ENCODE measurements at places on chromosomes 2 and 18.

DNA sequence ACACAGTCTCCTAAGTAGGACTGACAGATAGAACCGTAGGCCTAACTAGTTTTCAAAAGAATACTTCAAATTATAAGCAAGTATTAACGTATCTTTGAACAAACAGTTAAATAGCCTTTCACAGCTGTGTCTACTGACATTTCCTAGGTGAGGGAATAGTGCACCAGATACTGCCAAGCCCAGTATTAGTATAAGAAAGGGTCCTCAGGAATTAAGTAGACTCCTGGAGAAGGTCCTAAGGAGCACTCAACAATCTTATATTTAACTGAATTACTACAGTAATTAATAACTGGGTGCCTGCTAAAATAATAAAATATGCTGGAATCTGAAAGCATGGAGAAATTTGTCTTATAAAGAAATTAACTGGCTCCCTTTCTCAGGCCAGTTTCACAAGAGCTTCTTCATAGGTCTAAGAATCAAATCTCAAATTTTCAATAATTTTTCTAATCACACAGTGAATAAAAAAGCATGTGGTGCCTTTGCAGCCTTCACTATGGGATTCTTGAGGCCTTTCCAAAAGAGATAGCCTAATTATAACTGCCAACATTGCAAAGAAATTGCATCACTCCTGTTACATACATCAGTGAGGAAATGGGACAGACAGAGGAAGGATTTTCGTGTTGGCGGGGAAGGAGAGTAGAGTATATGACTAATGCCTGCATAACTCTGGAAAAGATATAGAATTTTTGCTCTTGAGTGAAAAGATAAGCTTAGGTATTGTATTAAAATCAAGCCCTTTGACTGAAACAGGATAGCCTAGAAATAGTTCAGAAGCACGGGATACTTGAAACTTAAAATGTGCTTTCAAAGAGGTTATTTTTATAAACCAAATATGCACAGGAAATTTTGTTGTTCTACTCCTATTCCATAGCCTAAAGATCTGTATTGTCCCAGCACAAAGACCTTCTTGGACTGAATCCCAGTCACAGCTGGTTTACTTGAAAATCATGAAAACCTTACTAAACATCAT lies 228.6 kb upstream of the STK17B start:
- DNase-seq = no peak

DNA sequence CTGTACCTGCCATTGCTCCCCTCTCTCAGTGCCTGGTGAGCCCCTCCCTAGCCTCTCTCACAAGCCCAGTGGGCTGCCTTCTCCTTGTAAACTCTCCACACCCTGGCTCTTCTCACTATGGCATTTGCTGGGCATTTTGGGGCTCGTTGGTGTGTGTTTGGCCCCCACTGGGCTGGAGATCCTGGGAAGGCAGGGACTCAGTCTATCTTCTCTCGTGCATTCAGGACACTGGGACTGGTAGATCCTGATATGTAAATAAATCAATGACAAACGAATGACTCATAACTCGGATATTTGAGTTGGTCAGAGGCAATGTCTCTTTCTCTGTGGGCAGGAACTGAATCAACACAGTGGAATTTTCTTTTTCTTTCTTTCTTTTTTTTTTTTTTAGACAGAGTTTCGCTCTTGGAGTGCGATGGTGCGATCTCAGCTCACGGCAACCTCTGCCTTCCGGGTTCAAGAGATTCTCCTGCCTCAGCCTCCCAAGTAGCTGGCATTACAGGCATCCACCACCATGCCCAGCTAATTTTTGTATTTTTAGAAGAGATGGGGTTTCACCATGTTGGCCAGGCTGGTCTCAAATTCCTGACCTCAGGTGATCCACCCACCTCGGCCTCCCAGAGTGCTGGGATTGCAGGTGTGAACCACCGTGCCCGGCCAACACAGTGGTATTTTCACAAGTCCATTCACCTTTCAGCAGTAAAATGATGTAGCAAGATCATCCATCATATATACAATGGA lies 144.6 kb upstream of the SPRED2 start:
- DNase-seq = no peak

GRCh38 chr2:11498543-11499034 lies 32.6 kb upstream of the E2F6 start:
- DNase-seq = no peak

DNA sequence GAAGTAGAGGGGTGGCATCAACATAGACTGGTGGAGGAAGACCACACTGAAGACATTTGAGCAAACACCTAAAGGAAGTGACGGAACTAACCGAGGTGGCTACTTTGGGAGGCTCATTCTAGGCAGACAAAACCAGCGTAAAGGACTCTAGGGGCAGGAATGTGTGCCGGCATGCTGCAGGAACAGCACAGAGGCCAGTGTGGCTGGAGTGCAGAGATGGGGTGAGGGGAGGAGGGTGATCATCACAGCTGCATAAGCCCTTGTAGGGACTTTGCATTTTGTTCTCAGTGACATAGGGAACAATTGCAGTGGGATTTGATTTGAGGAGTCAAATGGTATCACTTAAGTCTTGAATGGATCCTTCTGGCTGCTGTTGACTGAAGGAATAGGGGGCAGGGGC lies 253.5 kb downstream of the NCKAP5 start:
- DNase-seq = no peak

- no peak for DNase-seq
Measured at GRCh38 chr2:156522864-156523440, 86.8 kb downstream of the GPD2 start.

DNA sequence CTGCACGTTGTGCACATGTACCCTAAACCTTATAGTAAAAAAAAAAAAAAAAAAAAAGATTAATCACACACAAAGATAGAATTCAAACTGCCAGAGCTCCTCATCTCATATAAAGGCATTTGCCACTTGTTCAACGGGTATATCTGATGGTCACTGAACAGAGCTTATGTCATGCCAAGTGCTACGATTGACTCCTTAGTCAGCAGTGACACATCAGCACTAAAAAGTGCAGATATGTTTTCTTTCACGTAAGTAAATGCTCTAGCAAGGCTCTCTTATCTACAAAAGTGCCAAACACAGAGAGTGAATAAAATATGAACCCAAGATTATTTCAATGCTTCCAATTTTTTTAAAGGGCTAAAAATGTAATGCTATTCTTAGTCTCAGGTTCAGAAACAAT lies 1.1 kb downstream of the LMAN1 start:
- DNase-seq = no peak

GRCh38 chr2:64652231-64653108 lies 1.2 kb downstream of the SERTAD2 start:
- no peak for DNase-seq

DNA sequence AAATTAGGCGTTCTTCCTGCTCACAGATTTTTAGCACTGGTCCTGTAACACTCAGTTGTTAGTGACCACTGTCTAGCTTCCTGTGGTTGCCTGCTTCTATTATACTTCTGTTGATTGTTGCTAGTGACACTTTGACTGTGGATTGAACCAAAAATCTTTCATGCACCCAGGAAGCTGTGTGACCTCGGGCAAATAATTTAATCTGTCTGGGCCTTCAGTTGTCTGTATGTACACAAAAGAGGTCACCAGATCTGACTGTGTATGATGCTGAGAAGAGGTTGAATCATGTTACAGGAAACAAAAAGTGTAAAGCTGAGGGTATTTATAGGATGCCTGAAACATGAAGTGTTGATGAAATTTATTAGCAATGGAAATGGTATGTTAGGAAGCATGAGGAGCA lies 12.7 kb downstream of the ICOS start:
- no peak for DNase-seq

DNA sequence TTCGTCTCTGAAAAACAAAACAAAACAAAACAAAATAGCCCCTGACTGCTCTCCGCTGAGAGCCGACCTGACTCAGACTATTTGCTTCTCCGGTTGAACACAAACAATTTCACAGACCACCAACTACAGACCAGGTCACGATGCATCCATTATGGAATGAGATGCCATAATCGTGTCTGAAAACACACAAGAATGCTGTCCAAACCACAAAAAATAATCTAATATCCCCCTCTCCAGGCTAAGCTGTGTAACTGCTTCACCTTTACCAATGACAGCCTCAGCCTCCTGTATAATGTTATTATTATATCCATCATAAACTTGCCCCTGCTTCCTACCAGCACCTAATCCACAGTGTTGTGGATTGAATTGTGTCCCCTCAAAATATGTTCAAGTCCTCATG lies 114.7 kb downstream of the DNAH6 start:
- DNase-seq = no peak

DNA sequence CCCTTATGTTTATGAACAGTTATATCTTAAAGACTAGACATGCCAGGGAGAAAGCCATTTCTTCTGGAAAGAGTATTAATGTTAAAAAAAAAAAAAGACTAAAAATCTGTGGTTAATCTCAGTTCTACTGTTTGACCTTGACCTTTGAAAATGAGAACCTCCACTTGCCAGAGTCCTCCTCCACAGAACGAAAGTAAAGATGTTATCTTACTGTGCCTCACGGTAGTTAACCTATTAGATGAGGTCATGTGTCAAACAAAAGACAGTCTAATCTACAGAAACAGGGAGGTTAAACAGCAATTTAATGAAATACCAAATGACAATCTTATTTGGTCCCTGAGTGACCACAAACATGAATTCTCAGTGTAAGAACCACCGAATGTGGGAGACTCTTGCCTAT lies 51.2 kb downstream of the SLC14A2 start:
- DNase-seq = no peak

DNA sequence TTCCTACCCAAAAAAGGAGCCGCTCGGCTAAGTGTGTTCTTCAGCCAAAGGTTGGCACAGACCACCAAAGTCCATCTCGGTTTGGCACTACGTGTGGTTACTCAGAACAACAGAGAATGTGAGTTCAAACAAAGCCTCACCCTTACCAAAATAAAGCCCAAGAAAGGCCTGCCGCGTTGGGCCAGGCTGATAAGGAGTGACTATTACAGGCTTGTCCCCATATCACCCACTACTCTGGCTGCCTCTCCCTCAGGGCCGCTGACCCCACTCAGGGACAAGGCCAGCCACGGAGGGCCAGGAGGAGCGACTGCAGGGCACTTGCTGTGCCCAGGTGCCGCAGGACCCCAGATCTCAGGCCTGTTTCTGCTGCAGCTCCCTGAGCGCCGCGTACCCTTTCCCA lies 13.8 kb downstream of the HS1BP3 start:
- DNase-seq = no peak

DNA sequence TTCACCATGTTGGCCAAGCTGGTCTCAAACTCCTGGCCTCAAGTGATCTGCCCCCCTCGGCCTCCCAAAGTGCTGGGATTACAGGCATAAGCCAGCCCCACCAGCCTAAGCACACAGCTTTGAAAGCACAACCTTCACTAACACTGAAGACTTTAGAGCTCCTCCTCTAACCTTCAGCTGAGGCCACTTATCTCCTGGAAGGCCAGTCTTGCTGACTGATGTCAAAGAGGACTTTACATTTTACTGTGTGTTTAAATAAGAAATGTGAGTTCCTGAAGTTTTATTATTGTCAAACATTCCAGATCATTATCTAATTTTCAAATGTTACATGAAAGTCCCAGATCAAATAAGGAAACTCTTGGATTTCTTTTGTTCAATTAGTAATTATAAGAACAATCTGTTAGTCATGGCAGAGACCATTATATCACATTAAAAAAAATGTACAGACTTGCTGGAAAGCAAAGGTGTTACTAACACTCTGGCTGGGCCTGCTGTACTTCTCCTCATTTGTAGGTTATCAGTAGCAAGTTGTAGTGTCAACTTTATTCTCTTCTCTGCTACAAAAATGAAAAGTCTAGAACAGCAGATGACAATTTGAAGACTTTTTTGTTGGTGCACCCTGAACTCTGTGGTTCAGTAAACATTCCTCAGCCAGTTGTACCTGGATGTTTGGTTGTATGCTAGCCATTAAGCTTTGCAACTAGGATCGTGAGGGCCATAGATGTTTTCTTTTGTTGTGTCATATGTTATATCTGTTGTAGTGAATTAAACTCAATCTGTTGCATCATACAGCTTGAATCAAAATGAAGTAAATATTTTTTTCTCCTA lies 80.0 kb downstream of the AOX1 start:
- no peak for DNase-seq

GRCh38 chr2:218327451-218328210 lies 29.0 kb upstream of the CATIP start:
- DNase-seq = no peak

DNA sequence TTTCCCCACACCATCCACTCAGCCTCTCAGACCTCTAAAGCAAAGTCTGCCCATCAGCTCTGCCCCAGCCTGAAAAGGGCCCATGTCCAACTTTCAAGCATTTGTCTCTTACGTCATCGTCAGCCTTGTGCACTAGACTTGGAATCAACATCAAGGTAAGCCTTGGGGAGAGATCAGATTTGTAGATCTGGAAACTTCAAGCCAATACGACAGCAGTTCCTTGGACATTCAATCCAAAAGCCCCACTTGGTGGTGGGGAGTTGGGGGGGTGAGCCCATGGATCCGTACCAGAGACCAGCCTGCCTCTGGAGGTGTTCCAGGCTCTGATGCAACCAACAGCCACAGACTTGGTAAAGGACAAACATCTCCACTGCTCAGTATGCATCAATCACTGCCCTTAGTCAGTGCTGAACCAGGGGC lies 206.8 kb upstream of the MEIS1 start:
- DNase-seq = no peak

GRCh38 chr2:142601794-142602193 lies 275.7 kb upstream of the KYNU start:
- DNase-seq = no peak

- DNase-seq = no peak
Measured at GRCh38 chr2:69946351-69947324, 14.8 kb downstream of the ASPRV1 start.

DNA sequence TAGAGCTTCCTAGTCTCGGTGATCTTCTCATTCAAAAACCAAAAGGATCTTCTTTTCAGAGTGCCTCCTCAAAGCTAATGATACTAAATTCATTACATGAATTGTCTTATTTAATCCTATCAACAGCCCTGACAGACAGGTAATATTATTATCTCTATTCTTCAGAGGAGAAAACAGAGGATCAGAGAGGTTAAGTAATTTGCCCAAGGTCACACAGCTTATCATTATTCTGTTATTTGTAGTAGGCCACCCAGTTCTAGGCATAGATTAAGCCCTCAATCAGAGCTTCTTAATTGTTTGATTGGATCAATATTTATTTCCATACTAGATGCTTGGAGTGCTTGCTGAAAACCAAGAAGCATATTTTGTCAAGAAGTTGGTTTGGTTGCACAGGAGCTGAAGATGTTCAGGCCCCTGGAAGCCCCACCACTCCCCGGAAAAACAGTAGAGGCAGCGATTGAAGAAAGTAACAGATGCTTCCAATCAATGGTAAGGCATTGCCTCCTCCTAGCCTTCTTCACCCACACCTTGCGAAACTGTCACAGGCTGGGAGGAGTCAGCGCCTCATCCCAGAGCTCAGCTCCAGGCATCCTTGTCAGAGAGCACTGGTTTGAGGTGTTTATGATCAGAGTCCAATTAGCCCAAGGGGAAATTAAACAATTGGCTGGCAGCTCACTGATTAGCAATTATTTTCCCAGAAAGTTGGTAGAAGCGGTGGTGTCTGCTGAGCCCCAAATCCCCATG lies 487.2 kb downstream of the BCL11A start:
- DNase-seq = no peak
